ENCODE measurements at places on chromosomes 13 and 19.

- DNase-seq = no peak
Measured at GRCh38 chr19:7522923-7523667, 671 bp downstream of the MCOLN1 start.

GRCh38 chr13:83547043-83547442, 335.2 kb downstream of the SLITRK1 start:
- DNase-seq = no peak

DNA sequence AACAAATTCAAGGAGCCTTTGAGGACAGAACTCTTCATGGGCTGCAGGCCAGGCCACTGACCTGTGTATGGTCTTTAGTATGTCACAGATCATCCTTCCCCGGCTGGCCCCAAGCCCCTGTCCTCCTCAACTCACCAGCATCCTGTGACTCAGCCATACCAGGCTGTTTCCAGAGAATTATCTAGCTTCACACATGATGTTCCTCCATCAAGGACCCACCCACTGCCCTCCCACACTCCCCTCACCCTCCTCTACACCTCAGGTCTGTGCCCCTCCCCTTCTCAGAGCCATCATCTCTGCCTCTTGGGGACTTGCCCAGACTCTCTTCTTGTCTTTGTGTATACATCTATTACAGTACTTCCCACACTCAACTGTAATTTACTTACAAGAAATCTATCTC, 14.7 kb downstream of the DCT start:
- no peak for DNase-seq

DNA sequence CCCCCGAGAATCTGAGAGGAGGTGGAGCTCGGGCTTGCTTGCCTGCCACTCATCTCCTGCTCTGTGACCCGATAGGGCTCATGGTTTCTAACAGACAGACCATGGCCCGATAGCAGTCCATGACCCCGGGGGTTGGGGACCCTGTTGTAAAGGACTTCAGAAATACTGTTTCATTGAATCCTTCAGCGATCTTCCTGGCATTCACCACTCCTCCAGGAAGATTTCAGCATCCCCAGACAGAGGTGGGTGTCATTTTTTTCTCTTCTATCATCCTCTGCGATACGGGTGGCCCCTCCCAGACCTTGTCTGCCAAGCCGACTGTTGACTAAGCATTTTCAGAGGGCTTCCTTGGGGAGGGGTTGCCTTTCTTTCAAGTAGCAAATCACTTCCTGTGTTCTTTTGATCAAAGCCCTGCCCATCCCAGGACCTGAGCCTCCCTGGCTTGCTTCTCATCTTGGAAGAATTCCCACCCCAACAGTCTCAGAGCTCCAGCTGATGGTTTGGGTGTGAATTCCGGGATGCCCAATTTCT, 1.7 kb downstream of the MYO1F start:
- DNase-seq = no peak

GRCh38 chr19:44548736-44549135, 19.3 kb upstream of the CEACAM20 start:
- no peak for DNase-seq

DNA sequence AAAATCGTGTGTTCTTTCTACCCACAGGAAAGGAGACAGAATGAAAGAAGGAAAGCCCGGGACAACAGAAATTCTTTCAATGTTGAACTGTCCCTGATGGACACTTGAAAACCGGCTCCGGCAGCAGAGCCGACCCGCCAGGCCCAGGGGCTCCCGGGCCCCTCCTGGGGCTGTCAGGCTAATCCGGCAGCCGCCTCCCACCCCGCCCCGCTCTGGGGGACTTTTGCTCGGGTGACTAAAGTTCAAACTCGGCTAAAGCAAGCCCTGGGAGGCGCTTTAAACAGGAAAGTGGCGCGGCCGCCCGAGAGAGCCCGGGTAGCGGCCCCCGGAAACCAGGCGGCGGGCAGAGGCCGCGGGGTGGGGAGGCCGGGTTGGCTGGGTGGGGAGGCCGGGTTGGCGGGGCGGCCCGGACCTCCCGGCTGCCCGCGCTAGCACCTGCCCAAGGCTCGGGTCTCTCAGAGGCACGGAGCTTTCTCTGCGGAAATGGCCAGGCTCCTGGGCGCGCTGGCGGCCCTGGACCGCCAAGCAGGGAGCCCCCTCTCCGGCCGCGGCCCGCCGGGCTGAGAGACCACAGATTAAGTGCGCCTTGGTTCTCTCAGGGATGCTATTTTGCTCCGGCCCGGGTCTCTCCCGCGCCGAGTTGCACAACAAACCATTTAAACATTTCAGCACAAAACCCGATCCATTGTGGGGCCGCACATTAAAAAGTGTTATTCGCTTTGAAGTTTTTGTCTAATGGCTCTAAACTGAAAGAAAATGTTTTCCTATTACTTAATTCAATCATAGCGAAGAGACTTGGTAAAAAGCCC, 2.6 kb upstream of the GSX1 start:
- no peak for DNase-seq

DNA sequence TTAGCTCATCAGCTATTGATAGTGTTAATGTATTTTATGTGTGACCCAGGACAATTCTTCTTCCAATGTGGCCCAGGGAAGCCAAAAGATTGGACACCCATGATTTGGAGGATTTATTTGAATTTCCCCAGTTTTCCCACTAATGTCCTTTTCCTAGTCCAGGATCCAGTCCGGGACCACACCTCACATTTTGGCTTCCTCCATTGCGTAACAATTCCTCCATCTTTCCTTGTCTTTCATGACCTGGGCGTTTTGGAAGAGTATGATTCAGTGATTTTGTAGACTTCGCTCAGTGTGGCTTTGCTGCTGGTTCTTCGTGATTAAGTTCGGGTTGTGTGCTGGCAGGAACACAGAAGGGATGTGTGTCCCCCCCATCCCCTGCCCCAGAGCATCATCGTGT, 3.3 kb upstream of the ATP4A start:
- DNase-seq = no peak

DNA sequence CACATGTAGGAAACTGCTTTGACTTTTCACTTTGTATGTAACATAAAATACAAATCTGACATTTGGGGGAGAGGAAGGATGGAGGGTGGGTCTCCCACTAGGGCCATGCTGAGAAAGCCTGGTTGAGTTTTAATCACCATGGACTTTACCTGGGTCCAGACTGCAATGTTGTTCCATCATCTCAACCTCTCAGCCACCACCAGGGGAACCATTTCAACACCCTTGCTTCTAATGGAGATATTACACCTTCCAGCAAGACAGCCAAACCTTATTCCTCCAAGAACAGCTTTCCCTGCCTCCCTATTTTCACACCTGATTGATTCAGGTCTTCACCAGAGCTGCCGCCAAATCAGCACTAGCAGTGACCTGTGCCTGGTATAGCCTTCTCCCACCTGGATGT, 56.0 kb downstream of the ZAR1L start:
- no peak for DNase-seq

GRCh38 chr19:8108560-8109445, 40.6 kb downstream of the FBN3 start:
- no peak for DNase-seq

All from NCI-H748 treated with DMSO at 0.1 percent for 48 hours (cell line).